ENCODE measurements at places on chromosomes 4 and X. TPM values are rescaled to one million over a fixed set of nuclear protein-coding genes. Genes with fewer than 3 reads are reported as not detected.

DNA sequence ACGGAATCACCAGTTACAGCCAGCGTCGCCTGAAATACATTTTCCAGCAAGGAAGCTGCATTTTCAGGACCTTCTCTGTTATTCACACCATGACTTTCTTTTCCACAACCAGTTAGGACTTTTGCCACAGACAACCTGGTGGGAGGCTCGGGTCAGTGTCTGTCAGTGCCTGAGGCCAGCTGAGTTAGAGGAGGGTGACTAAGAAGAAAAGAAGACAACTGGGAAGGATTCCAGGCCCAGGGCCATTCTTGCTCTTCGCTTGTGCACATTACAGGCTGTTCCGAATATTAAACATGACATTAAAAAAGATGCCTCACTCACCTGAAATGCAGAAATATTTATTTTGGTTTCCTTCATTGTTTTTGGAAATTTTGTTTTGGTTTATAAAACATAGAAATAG is 21.4 kb upstream of the CENPU start:
- DNase-seq: peak; percentile 48

DNA sequence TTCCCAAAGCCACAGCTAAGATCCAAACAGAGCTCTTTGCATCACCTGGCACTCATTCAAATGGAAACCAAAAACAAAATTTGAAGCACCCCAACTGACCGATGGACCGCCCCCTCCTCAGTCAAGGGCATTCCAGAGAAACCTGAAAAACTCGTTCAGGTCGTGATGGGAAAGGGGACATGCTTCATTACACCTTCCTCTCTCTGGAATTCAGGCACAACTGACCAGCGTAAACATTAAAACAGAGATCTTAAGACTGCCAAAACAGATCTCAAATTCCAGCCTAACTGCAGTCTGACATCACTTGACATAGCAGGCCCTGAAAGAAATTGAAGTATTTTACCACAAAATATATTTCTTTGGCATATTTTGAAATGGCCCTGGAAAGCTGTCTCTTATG is 28.5 kb downstream of the PTTG2 start:
- no peak for DNase-seq

- no peak for DNase-seq
Observed at GRCh38 chrX:147948531-147948930, 32.6 kb upstream of the FMR1NB start.

DNA sequence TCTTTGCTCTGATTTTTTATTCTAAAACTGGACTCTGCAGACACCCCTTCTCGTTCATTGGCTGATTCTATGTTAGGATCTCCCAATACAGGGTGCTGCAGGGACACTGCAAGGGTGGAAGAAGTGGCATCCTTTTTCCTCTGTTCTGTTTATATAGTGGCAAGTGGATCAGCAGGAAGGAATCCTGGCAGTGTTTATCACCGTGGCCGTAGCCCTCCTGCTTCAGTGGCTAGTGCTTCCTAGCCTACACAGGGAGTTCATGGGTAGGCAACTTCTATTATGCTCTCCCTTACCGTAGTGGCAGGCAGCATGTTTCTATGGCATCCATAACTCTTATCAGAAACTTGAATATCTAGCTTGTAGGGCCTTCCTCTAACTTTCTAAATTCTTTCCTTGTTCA is 6.4 kb upstream of the AP1AR start:
- no peak for DNase-seq

DNA sequence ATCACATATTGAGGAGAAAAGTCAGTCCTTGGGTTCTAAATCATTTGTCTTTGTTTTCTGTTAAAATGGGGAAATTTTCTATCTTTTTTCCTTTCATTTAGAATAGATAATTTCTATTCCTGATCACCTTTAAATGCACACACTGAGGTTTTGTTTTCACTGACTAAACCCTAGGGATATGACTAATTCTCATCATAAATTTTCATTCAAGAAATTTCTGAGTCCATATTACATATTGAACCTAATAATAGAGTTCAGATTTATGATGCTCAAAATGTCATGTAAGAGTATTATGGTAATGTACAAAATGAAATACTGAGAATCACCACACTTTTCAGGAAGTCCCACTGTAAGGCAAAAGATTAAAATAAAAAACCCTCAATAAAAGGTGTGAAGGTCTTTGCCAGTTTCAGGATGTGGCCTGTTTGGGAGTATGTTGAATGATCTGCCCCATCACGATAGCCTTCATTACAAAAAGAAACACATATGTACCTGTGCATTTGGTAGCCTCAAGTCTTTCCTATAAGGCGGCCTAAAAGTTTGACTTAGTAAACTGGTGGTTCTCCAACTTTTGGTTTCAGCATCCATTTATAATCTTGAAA is 49.4 kb downstream of the LEF1 start:
- DNase-seq: no peak

DNA sequence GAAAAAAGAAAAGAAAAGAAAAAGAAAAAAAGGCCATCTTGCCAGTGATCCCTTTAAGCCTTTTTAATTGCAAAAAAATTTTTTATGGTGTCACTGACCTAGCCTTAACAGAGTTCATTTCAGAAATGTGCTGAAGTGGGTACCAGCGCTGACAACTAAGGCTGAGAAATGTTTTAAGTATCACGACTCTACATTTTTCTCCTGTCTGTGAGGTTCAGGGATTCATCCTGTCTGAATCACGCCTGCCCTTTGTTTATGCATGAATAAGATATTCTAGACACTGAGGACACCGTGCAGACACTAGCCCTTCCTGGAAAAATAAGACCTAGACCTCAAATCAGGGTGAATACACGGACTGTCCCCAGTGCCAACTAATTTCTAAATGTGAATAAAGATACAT is 154.4 kb upstream of the NOCT start:
- DNase-seq: no peak

IL1RAPL1 gene
- total RNA-seq: not detected

All from MG63 (cell line).